ENCODE measurements at places on chromosomes 1 and 21.

DNA sequence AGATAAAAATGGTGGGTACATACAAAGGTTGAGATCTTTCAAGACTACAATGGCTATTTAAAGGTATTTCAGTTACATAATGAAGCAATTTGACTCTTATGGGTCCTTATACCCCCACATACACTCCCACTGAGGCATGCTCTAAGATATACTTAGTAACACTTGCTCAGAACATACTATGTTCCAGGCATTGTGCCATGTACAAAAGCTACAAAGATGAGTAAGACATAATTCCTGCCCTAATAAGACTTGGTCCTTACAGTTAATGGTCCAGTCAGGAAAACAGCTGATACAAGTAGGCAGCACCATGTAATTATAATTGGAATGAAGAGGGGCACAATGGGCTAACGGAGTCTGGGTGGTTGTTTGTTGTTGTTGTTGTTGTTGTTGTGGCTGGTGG is 166.7 kb upstream of the BEND5 start:
- DNase-seq: no peak

- no peak for DNase-seq
Observed at GRCh38 chr1:36419569-36419968, 21.9 kb upstream of the LSM10 start.

DNA sequence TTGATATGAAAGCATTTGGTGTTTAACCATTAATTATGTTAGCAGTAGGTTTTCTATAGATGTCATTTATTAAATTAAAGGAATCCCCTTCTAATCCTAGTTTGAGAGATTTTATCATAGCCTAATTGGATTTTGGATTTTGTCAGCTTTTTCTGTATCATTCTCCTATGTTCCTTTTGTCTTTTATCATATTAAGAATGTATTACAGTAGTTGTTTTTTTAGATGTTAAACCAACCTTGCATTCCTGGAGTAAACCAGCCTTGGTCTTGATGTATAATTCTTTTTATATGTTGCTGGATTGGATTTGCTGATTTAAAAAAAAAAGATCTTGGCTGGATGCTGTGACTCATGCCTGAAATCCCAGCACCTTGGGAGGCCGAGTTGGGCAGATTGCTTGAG is 5.6 kb downstream of the SETDB1 start:
- DNase-seq: no peak

DNA sequence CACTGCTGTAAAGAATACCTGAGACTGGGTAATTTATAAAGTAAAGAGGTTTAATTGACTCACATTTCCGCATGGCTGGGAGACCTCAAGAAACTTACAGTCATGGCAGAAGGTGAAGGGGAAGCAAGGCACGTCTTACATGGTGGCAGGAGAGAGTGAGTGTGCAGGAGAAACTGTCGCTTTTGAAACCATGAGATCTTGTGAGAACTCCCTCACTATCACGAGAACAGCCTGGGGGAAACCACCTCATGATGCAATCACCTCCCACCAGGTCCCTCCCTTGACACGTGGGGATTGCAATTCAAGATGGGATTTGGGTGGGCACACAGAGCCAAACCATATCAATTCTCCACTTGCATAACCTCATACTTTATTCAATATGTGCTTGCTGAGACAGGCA is 76.6 kb downstream of the GIPC2 start:
- DNase-seq: no peak

DNA sequence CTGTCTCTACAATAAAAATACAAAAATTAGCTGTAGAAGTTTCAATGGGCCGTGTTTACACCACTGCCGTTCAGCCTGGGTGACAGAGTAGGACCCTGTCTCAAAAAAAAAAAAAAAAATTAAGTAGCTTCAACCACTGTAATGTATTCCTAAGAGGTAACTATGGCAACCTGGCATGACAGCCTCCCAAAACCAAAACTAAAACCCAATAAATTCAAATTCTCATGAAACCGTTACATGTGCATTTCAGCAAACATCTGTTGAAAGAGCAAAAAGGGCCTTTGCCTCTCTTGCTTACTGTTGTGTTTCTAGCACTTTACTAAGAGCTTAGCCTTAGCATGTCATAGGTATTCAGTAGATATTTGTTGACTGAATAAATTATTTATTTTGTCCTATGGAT is 33.5 kb downstream of the ODR4 start:
- DNase-seq: no peak

- DNase-seq: no peak
Observed at GRCh38 chr1:50265790-50266314, 157.1 kb downstream of the ELAVL4 start.

Measured in NCI-H2081 treated with DMSO at 0.1 percent for 48 hours (cell line).